ENCODE measurements at places on chromosomes 4 and X. TPM values are rescaled to one million over a fixed set of nuclear protein-coding genes. Genes with fewer than 3 reads are reported as not detected.

The CXCL6 gene
- not detected for total RNA-seq

- no peaks in the 10 kb centered on the region for H3K36me3 ChIP-seq
- no peak overlapping the region for H3K4me3 ChIP-seq
- H3K27me3 ChIP-seq: no peaks in the 10 kb centered on the region
Measured at GRCh38 chr4:19739101-19739651, 512.5 kb upstream of the SLIT2 start.

GRCh38 chr4:70739496-70740337, 18.0 kb downstream of the RUFY3 start:
- H3K27me3 ChIP-seq: no peaks in the 10 kb centered on the region
- no peak for DNase-seq
- no peaks in the 10 kb centered on the region for H3K36me3 ChIP-seq
- peaks cover 53% of the 10 kb centered on the region for H3K4me1 ChIP-seq
- H3K27ac ChIP-seq: peak overlapping the region; percentile 18

DNA sequence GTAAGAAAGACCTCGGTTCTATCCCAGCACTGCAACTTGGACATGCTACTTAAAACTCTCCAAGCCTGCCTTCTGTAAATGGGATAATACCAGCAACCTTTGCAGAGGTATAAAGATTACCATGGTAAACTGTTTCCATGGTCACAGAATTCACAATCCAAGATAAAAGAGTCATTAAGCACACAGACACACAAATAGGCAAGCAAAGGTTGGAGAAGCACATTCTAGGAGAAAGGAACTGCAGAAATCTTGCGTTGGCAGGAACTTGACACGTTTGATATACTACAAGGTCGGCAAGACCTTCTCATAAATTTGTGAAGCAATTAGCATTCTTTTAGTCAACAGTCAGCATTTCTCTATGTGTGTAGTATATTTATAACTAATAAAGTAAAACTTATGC, 12.3 kb upstream of the CHRNA9 start:
- H3K27me3 ChIP-seq: no peaks in the 10 kb centered on the region
- no peaks in the 10 kb centered on the region for H3K4me1 ChIP-seq
- no peak overlapping the region for H3K27ac ChIP-seq
- H3K4me3 ChIP-seq: no peak overlapping the region
- no peak for DNase-seq

GRCh38 chrX:99914635-99915034, 495.4 kb downstream of the PCDH19 start:
- no peaks in the 10 kb centered on the region for H3K4me1 ChIP-seq
- H3K36me3 ChIP-seq: no peaks in the 10 kb centered on the region
- no peak overlapping the region for H3K4me3 ChIP-seq
- no peak for DNase-seq

DNA sequence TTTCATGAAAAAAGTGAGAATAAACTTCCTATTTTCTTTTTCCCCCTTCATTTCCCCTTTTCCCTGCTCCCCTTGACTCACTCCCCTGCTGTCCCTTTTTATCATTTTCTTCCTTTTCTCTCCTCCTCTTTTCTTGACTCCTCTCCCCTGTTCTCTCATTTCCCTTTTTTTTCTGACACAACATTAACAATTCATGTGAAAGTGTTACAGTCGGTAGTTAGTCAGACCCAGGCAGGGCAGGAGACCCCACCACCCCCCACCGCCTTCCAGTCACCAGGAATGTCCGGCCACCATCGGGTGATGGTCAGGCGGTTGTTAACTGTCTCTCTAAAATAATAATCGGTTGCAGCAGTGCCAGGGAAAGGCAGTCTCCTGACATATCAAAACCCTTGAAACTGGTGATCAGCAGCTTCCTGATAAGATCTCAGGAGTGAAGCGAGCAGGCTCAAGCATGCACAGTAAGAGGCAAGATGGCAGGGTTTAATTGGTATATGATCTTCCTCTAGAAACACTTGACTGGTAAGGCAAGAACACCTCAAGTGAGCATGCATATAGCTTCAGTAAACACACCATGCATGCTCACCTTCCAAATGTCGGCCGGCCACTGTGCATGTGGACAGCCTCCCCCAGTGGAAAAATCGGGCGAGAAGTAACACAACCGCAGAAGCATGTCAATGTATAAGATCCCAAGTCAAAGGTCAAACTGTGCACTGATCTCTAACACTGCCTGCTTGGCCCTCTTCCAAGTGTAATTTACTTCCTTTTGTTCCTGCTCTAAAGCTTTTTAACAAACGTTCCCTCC, 191.4 kb downstream of the NDST4 start:
- no peak overlapping the region for H3K27ac ChIP-seq
- H3K36me3 ChIP-seq: no peaks in the 10 kb centered on the region
- H3K27me3 ChIP-seq: no peaks in the 10 kb centered on the region
- H3K4me3 ChIP-seq: no peak overlapping the region

The CLOCK gene
- total RNA-seq: 26.1 TPM

- no peaks in the 10 kb centered on the region for H3K36me3 ChIP-seq
- no peak overlapping the region for H3K27ac ChIP-seq
- H3K4me3 ChIP-seq: no peak overlapping the region
- no peaks in the 10 kb centered on the region for H3K4me1 ChIP-seq
- DNase-seq: no peak
Measured at GRCh38 chrX:47697181-47697580, 38.2 kb upstream of the UXT start.

The ZIC3 gene
- total RNA-seq: not detected

The CDKL2 gene
- 27.0 TPM for total RNA-seq

GRCh38 chr4:35879479-35879878, 364.8 kb downstream of the ARAP2 start:
- no peaks in the 10 kb centered on the region for H3K27me3 ChIP-seq
- no peak overlapping the region for H3K27ac ChIP-seq
- no peaks in the 10 kb centered on the region for H3K36me3 ChIP-seq
- H3K4me1 ChIP-seq: no peaks in the 10 kb centered on the region
- H3K4me3 ChIP-seq: no peak overlapping the region

The FAAH2 gene
- total RNA-seq: 13.7 TPM

- no peak overlapping the region for H3K27ac ChIP-seq
- H3K27me3 ChIP-seq: no peaks in the 10 kb centered on the region
- H3K4me3 ChIP-seq: no peak overlapping the region
- no peak for DNase-seq
- no peaks in the 10 kb centered on the region for H3K36me3 ChIP-seq
Measured at GRCh38 chr4:155681886-155682285, 15.2 kb downstream of the GUCY1A1 start.

DNA sequence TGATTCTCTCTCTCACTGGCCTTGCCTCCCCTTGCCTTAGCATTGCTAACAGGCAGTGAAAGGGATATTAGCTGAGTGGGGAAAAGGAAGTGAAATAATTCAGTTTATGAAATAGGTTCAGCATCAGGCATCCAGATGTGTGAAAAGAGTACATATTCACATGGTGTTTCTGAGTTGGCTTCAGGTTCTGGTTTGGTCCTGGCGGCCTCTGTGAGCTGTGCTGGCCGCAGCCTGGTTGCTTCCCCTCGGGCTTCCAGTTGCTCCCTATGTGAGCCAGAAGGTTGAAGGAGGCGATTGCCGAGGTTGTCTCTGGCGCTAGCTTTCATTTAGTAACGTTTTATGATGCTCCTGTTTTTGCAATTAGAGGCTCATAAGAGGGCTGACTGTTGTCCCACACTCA, 99.1 kb upstream of the TLR2 start:
- H3K36me3 ChIP-seq: peaks cover 4% of the 10 kb centered on the region
- peaks cover 6% of the 10 kb centered on the region for H3K4me1 ChIP-seq
- no peaks in the 10 kb centered on the region for H3K27me3 ChIP-seq

The IL3RA gene
- 4.5 TPM for total RNA-seq

GRCh38 chrX:28922106-28922505, 334.9 kb downstream of the IL1RAPL1 start:
- H3K36me3 ChIP-seq: no peaks in the 10 kb centered on the region
- no peak for DNase-seq
- H3K4me3 ChIP-seq: no peak overlapping the region
- no peaks in the 10 kb centered on the region for H3K4me1 ChIP-seq
- H3K27me3 ChIP-seq: no peaks in the 10 kb centered on the region

GRCh38 chrX:16897445-16897844, 27.3 kb upstream of the RBBP7 start:
- no peaks in the 10 kb centered on the region for H3K36me3 ChIP-seq
- DNase-seq: peak; percentile 78
- H3K27me3 ChIP-seq: peaks cover 5% of the 10 kb centered on the region

The FOXO4 gene
- 14.9 TPM for total RNA-seq

- H3K4me3 ChIP-seq: no peak overlapping the region
- H3K27me3 ChIP-seq: no peaks in the 10 kb centered on the region
- no peaks in the 10 kb centered on the region for H3K4me1 ChIP-seq
- H3K27ac ChIP-seq: no peak overlapping the region
Measured at GRCh38 chr4:112343330-112344080, 46.3 kb downstream of the ALPK1 start.

- H3K4me3 ChIP-seq: no peak overlapping the region
- H3K27me3 ChIP-seq: no peaks in the 10 kb centered on the region
- no peaks in the 10 kb centered on the region for H3K4me1 ChIP-seq
- no peak for DNase-seq
- H3K36me3 ChIP-seq: no peaks in the 10 kb centered on the region
Measured at GRCh38 chr4:43560047-43560446, 667.5 kb downstream of the GRXCR1 start.

GRCh38 chr4:138158746-138159297, 83.3 kb downstream of the SLC7A11 start:
- H3K4me3 ChIP-seq: no peak overlapping the region
- no peaks in the 10 kb centered on the region for H3K36me3 ChIP-seq
- no peaks in the 10 kb centered on the region for H3K4me1 ChIP-seq
- H3K27me3 ChIP-seq: no peaks in the 10 kb centered on the region
- no peak for DNase-seq
- no peak overlapping the region for H3K27ac ChIP-seq

DNA sequence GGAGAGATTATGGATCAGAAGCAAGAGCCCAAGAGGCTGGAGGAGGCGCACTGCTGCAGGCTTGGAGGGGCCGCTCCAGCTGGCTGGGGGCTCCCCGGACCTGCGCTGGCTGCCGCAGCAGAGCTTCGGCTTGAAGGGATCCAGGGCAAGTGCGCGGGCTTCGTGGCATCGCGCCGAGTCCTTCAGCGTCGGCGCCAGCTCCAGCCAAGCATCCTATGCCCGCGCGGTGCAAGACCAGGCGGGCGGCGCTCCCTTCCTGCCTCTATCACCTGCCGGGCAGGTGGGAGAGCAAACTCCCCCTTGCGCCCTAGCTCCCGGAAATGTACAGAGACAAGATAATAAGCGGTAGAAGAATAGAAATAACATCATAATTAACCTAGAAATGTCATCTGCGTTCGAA, 10.5 kb upstream of the UCP1 start:
- no peak overlapping the region for H3K4me3 ChIP-seq
- no peaks in the 10 kb centered on the region for H3K4me1 ChIP-seq
- H3K36me3 ChIP-seq: no peaks in the 10 kb centered on the region

GRCh38 chr4:73477176-73477575, 4.4 kb upstream of the AFM start:
- H3K36me3 ChIP-seq: no peaks in the 10 kb centered on the region
- DNase-seq: no peak
- no peaks in the 10 kb centered on the region for H3K4me1 ChIP-seq
- H3K4me3 ChIP-seq: no peak overlapping the region
- no peak overlapping the region for H3K27ac ChIP-seq

DNA sequence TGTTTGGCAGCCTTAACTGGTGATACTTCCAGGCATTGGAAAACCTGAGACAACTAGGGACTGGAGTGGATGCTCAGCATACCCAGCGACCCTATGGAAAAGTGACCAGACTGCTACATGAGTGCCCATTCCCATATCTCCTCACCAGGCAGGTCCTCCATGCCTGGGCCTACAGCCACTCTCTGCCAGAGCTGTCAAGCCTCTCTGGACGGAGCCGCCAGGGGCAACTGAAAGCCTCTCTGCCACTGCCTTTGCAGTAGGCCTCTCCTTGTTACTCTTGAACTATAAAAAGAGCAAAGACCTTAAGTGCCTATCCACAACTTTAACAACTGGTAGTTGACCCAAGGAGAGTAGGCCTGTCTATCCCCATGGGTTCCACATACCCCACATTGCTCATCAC, 20.2 kb upstream of the FAAH2 start:
- no peaks in the 10 kb centered on the region for H3K4me1 ChIP-seq
- no peaks in the 10 kb centered on the region for H3K27me3 ChIP-seq
- DNase-seq: no peak

The PWWP3B gene
- total RNA-seq: 25.4 TPM

The TMEM150C gene
- 27.4 TPM for total RNA-seq

DNA sequence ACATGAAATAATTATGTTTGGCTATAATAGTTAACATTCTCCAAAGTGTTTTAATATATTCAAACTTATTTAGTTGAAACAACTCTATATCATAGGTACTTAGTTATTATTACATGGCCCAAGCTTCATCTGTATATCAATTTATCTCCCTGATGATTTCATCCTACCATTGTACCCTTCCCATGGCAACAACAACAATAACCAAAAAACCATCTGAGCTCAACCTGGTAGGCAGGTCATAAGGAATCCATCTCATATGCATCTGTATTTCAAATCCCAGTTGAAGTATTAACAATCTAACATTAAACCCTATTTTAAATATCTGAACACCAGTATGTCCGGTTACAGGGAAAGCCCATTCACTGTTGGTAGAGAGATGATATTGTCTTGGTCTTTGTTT, 33.1 kb upstream of the SLC7A11 start:
- DNase-seq: no peak
- no peaks in the 10 kb centered on the region for H3K4me1 ChIP-seq
- no peaks in the 10 kb centered on the region for H3K36me3 ChIP-seq
- H3K4me3 ChIP-seq: no peak overlapping the region
- no peak overlapping the region for H3K27ac ChIP-seq

DNA sequence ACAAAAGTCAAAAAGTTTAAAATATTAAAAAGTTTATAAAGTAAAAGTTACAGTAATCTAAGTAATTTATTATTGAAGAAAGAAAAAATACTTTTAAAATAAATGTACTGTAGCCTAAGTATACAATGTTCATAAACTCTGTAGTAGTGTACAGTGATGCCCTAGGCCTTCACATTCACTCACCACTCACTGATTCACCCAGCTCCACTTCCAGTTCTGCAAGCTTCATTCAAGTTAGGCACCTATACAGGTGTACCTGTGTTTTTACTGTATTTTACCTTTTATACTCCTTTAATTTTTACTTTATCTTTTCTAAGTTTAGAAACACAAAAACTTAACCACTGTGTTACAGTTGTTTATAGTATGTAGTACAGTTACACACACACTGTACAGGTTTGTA, 40.1 kb upstream of the AGA start:
- no peaks in the 10 kb centered on the region for H3K36me3 ChIP-seq
- no peak overlapping the region for H3K4me3 ChIP-seq
- H3K4me1 ChIP-seq: no peaks in the 10 kb centered on the region
- no peak overlapping the region for H3K27ac ChIP-seq
- no peaks in the 10 kb centered on the region for H3K27me3 ChIP-seq

- DNase-seq: no peak
- H3K27me3 ChIP-seq: no peaks in the 10 kb centered on the region
- H3K27ac ChIP-seq: no peak overlapping the region
- H3K36me3 ChIP-seq: no peaks in the 10 kb centered on the region
- no peaks in the 10 kb centered on the region for H3K4me1 ChIP-seq
- H3K4me3 ChIP-seq: no peak overlapping the region
Measured at GRCh38 chrX:150790021-150790420, 96.8 kb downstream of the MTMR1 start.

The FREM3 gene
- total RNA-seq: not detected

DNA sequence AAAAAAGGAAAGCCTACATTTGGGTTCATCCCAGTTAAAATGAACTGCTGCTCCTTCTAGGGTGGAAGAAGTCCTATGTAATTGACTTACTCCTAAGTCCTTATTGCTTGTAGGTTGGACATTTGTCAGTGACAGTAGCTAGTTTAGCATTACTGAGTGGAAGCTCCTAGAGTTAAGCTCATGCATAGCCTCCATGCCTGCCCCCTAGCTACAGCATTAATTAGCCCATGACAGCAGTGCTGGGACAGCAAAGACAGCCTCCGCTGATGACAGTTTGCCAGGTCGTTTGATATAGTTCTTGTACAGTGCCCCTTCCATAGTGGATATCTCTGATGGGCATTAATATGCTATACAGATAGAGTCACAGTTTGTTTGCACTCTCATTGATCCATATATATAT, 18.7 kb upstream of the GALNTL6 start:
- no peaks in the 10 kb centered on the region for H3K36me3 ChIP-seq
- H3K27me3 ChIP-seq: no peaks in the 10 kb centered on the region
- no peak for DNase-seq
